Stimulated activated CD4-positive, alpha-beta T cell treated with anti-CD3 and anti-CD28 coated beads, Interleukin-4, amount 100 ng/mL, for 48 hours (primary cell): ENCODE measurements at places on chromosomes 1 and 21.

GRCh38 chr1:8866792-8867415 lies 11.6 kb downstream of the ENO1 start:
- DNase-seq = no peak

GRCh38 chr1:202150602-202151001 lies 6.1 kb upstream of the ARL8A start:
- DNase-seq = no peak

- no peak for DNase-seq
Measured at GRCh38 chr1:51570063-51570710, 46.7 kb upstream of the OSBPL9 start.

DNA sequence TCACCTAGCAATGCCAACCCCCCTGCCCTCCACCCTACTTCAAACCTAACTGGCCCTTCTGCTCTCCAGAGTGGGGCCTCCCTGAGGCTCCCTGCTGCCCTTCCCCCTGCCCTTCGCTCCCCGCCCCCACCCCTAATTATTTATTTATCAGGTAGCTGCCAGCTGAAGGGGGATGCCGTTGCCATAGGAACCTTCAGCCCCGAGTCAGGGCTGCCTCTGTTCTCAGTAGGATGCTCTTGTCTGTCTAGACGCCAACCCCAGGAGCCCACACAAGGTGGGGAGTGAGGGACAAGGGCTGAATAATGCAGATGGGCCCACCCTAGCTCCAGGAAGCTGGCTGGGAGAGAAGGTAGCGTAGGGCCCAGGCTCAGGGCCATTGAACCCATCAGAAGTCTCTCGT lies 41.1 kb downstream of the NKAIN1 start:
- DNase-seq = no peak

DNA sequence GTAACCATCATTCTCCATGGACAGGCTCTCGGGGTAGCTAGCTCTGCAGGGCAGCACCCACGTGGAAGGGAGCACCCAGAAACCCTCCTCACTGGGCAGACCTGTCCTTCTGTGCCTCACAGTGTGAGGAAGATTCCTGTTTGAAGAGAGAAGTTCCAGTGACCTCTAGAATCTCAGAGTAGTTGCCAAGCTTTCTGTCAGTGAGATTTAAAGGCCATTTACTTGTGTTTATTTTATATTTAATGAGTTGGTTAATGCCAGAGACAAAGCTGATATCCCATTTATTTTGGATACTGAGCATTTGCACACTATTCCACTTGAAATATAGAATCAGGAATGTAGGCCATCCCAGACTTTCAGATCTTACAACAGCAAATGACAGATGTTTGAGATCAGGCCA lies 28.7 kb downstream of the MTARC1 start:
- no peak for DNase-seq

GRCh38 chr1:208430220-208430619 lies 186.0 kb upstream of the PLXNA2 start:
- no peak for DNase-seq

DNA sequence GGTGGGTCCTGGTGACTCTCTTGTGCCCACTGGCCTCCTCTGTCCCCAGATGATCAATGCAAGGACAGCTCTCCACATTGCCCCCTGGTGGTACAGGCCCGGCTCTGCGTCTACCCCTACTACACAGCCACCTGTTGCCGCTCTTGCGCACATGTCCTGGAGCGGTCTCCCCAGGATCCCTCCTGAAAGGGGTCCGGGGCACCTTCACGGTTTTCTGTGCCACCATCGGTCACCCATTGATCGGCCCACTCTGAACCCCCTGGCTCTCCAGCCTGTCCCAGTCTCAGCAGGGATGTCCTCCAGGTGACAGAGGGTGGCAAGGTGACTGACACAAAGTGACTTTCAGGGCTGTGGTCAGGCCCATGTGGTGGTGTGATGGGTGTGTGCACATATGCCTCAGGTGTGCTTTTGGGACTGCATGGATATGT lies 10.8 kb downstream of the ADAMTSL4 start:
- no peak for DNase-seq

GRCh38 chr1:117794073-117794472 lies 135.3 kb downstream of the GDAP2 start:
- no peak for DNase-seq

DNA sequence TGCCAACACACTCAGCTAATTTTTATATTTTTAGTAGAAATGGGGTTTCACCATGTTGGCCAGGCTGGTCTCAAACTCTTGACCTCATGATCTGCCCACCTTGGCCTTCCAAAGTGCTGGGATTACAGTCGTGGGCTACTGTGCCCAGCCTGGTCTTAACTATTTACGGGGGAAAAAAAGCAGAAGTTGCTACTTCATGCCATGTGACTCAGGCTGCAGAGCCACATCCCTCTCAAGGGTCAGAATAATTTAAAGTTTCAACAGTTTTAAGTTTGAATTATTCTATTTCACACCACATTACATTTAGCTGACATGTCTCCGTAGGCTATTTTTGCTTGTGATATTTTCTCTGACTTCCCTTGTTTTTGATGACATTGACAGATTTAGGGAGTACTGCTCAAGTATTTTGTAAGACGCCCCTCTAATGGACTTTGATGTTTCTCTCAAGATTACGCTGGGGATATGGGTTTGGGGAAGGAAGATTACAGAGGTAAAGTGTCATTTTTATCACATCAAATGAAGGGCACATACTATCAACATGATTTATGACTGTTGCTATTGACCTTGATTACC lies 14.6 kb upstream of the AGBL4 start:
- DNase-seq = no peak

- no peak for DNase-seq
Measured at GRCh38 chr1:82893712-82894470, 1093.2 kb downstream of the ADGRL2 start.

DNA sequence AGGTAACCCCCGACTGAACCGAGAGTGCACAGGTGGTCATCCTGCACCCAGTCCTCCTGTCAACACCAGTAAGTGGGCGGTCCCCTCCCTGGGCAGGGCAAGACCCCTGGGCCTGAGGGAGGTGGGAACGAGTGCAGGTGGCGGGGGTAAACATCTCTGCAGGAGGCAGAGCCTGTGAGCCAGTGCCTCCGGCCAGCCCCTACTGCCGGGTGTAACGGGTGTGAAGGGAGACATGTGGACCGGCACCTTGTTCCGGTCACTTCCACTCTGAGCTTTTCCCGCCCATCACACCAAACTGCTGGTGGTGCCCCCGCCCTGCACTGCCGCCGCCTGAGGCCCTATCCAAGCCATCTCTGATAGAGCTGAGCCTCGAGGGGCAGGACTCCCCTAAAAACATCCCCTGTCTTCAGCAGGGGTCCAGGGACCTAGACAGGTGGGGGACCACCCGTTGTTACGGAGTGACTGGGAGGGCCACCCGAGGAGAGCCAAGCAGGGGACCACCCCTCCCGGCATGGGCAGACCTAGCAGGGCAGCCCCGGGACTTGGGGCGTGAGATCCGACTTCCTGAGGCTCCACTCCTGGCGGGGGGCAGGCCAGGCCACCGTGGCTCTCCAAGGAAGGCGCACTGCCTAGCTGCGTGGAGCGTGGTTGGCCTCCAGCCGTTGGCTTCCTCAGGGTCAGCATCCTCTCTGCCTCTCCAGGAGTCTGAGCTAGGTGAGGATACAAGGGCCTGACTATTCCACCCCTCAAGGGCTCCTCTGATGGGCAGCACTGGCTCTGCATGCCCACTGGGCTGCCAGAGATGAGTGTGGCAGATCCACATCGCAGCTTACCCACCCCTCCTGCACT lies 43.8 kb upstream of the LBR start:
- DNase-seq = no peak

DNA sequence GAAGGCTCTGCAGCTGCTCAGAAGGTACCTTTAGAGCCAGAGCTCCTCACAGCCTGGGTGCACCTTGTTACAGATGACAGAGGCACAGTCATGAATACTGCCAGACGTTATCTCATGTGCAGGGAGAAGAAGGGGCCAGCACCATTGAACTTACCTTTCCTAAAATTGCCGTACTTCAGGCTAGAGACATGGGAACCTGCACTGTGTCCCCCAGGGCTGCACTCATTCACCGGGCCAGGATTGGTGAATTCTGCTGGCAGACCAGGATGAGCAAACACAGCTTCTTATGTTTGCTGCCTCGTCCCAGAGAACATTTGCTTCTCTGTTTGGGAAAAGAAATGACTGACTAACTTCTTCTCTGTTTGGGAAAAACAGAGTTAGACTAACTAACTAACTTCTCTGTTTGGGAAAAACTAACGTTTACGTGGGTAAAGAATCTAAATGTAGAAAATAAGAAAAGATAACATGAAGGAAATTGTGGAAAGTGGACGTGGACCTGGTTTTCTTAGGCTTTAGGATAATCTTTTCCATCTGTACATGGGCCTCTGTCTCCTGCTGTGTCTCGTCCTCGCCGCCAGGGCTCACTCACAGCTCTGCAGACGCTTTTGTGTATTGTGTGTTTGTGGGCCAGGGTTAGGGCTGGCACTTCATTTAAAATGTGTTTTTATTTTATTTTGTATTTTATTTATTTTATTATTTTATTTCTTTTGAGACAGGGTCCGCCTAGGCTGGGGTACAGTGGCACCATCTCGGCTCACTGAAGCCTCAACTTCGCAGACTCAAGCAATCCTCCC lies 9.9 kb downstream of the OBSCN start:
- DNase-seq = no peak

DNA sequence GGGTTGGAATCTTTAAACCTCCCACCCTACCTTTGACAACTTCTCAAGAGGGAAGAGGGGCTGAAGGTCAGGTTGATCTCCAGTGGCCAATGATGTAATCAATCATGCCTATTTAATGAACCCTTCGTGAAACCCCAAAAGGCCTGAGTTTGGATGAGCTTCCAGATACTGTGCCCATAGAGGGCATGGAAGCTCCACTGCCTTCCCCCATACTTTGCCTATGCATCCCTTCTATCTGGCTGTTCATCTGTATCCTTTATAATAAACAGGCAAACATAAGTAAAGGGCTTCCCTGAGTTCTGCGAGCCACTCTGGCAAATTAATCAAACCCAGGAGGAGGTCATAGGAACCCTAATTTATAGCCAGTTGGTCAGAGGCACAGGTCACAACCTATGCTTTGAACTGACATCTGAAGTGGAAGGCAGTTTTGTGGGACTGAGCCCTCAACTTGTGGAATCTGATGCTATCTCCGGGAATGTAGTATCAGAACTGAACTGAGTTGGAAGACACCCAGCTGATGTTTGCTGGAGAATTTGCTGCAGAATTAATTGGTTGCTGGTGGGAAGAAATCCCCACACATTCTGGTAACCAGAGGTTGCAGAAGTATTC lies 24.8 kb downstream of the S100A10 start:
- no peak for DNase-seq

- no peak for DNase-seq
Measured at GRCh38 chr1:210363119-210363518, 34.4 kb downstream of the HHAT start.

DNA sequence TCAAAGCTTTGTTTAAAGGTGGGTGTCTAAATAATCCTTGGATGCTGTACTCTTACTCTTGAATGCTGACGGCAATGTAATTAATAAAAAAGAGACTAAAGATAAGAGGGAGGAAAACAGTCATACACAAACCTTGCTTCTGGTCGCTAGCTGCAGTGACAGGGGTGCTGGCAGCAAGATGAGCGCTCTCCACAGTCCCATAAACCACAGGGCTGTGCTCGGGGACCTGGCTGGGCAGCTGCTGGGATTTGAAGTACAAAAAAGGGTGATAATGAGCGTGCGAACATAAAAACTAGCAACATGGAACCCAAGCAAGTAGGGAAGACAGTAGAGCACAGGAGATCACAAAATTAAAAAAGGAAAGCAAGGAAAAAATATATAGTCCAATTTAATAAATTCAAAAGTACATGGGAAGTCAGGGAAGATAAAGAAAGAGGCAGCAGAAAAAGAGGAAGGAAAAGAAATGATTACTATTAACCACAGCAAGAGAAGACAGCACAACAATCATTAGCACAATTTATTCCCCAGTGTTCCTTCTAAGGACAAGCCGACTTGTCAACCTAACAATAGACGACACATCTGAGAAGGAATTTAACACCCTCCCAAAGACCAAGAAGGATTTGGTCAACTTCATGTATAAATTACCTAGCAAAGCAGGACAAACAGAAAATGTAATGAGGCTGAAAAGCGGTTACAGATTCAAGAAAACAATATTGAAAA lies 162.9 kb upstream of the HP1BP3 start:
- no peak for DNase-seq

DNA sequence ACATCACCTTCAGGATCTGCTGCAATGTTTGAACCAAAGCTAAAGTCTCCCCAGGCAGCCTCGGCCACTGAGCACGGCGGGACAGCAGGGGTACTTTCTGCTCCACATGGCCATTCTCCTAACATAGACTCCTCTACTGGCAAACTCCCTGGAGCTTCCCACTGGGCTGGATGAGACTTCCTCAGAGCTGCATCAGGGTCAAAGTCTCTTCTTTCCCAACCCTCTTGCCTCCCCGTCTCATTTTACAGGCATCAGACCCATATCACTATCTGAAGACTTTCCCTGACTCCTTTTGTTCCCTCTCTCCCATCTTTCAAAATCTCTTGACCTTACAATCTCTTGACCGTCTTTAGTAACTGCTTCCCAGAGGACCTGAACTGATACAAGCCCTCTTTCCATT lies 42.2 kb upstream of the KIRREL1 start:
- no peak for DNase-seq

- no peak for DNase-seq
Measured at GRCh38 chr1:72010094-72010431, 272.3 kb downstream of the NEGR1 start.

DNA sequence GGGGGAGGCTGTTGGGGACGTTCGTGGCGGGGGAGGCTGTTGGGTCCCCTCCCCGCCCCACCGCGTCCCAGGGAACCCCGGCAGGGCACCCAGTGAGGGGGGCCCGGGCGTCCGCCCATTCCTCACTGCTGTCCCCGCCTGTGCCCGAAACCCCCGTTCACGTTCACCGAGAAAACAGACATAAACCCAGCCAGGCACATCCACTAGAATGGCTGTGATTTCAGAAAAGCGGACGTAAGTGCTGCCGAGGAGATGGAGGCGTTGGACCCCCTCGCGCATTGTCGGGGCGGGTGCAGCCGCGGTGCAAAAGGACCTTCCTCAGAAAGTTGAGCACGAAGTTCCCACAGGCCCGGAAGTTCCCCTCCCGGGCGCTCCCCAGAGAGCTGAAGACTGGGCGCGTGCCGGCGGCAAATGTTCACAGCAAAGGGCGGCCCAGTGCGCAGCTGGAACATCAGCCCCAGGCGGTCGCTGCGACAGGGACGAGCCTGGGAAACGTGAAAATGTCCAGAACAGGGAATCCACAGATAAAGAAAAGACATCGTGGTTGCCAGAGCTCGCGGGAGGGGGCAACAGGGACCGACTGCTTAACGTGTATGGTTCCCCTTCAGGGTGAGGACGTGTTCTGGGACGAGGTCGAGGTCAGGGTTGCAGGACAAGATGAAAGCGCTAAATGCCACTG lies 18.5 kb upstream of the SAMD11 start:
- no peak for DNase-seq
